Ammon's horn (tissue), 1 donor: ENCODE measurements at places on chromosomes 4 and X.

DNA sequence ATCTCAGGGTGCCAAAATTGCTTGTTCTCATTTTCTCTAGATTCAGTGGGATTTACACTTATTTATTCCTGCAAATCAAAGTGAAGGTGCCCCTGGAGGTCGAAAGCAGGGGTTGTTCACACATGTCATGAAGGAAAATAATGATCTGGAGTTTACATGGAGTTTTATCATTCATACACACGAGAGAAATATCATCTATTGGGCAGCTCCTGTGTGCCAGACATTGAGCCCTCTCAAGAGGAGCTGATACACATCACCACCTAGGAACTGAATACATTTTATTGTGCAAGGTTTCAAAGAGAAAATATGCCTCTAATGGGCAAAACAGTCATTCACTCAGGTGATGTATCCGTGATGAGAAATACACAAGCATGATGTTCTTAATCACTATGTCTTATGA lies 23.5 kb downstream of the CLNK start:
- DNase-seq = no peak

DNA sequence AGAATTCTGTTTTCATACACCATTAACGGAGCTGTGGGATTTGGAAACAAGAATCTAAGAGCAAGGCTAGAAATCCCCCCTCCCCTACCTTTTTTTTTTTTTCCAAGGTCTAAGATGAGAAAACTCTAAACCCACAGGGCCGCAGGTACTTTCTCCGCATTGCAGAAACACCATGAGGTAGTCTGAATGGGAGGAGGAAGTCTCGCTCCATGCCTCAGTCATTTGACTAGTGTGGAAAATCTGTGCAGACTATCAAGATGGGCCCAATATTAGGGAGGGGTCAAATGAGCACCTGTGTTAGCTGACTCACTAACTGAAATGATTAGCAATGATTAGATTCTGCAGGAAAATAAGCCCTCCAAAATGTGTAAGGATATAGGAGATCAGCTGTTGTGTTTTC lies 40.9 kb upstream of the MAP3K15 start:
- DNase-seq = no peak

- DNase-seq = no peak
Measured at GRCh38 chr4:2428496-2429213, 9.9 kb downstream of the CFAP99 start.

- no peak for DNase-seq
Measured at GRCh38 chrX:129026202-129026601, 497.1 kb downstream of the SMARCA1 start.

GRCh38 chrX:41933546-41933945 lies 10.2 kb upstream of the CASK start:
- no peak for DNase-seq

- peak; percentile 81 for DNase-seq
Measured at GRCh38 chrX:53088136-53088974, 5.6 kb upstream of the KANTR start.

- DNase-seq = no peak
Measured at GRCh38 chr4:179625406-179625805, 2183.2 kb upstream of the AGA start.

DNA sequence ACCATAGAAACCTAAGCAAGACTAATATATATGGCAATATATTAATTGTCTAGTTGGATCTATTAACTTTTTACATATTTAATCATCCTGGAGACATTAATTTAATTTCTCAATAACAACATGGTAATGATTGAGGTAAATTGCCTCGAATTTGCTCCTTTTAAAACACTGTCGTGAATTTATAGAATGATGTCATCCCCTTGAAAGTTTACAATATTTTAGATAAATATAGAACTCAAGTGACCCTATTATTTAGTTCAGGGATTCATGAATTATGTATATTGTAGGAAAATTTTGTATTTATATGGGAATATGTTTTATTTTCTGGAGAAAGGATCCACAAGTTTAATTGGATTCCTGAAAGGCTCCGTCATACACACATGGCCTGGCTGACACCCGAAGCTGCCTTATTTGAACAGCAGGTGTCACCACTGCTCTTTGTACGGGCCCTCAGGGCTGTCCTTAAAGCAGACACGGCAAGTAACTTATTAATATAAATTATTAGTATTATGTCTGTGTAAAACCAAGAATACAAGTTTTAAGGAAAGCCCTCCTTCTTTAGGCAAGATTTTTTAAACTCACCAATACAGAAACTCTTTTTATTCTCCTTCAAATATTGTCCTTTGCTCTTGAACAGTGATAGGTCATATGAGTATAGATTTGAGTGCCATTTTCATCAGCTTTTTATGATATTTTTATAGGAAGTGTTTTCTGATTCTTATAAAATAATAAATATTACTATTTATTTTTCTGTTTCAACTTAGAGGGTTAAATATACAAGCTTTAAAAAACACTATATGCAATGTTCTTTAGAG lies 1.9 kb upstream of the PLRG1 start:
- DNase-seq = peak; percentile 91

- DNase-seq = no peak
Measured at GRCh38 chr4:100146756-100147155, 43.5 kb downstream of the DDIT4L start.

GRCh38 chr4:125334926-125335325 lies 20.2 kb downstream of the FAT4 start:
- no peak for DNase-seq

DNA sequence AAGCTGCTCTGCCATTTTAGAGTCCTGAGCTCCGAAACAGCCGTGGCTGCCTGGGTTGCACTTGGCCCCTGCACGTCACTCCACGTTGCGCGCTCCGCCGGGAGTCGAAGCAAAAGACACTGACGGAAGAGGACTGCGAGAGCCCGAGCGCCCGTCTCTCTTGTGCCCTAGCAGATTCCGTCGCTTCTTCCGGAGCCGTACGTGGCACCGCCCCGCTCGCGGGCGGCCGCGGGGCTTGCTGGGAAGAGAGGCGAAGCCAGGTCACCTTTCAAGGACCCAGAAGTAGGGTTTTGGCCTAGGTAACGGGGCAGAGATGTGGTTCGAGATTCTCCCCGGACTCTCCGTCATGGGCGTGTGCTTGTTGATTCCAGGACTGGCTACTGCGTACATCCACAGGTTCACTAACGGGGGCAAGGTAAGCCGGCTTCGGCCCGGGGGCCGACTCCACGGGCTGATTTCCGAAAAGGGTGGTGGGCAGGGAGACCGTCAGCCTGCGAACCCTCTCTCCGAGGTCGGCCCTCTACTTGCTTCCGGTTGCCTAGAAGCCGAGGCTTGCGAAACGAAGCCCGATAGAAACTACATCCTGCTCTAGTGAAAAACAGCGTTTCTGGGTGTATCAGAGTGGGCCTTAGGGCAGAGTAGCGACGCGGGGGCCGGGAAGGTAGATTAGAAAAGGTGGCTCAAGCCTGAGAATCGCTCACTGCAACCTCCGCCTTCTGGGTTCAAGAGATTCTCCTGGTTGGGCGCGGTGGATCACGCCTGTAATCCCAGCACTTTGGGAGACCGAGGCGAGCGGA lies at the start of the genes NDUFA1 and RNF113A:
NDUFA1 (plus strand) TSS at position 234 of the 797 bp plus-strand sequence; CDS start at position 314, 80 bp downstream.
RNF113A (minus strand) TSS at position 135 of the 797 bp plus-strand sequence; CDS start at position 15, 120 bp downstream.
- DNase-seq = peak; percentile 89

- DNase-seq = peak; percentile 25
Measured at GRCh38 chr4:10639100-10639499, 45.5 kb downstream of the CLNK start.

DNA sequence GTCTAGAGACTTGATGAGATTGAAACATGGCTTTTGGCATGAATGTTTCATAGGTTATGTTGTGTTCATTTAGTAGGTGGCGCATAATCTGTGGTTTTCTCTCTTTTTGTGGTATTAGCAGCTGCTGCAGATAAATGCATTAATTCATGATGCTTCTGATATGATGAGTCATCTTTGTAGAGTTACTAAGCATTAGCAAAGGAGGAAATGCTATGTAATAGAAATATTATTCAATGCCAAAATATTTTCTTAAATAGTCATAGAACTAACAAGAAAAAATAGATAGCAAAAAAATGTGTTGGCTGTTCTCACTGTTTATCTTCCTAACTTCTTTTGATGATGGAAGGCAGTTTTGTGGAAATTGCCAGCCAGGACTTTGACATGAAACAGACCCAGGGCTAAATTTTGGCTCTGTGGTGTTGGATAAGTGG lies 3.6 kb downstream of the ZXDB start:
- no peak for DNase-seq

DNA sequence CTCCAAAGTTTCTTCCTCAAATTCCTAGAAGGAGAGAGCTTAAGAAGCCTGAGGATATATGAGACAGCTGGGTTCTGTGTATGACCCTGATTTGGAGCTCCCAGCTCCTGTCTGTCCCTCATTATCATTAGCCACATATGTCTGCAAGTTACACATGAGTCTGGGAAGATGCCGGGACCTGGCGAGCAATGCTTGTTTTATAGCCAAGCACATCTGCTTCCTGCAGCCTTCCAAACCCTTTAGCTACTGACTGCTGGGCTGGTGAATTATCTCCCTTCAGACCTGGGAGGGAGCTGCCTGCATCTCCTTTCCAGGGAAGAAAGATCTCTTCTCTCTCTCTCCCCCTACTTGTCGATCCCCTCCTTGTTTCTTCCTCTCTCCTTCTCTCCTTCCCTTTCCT lies 556.7 kb upstream of the BOD1L1 start:
- peak; percentile 41 for DNase-seq

GRCh38 chr4:700587-701264 lies 4.9 kb upstream of the PCGF3 start:
- peak; percentile 69 for DNase-seq

GRCh38 chr4:30181918-30182317 lies 538.3 kb upstream of the PCDH7 start:
- no peak for DNase-seq

GRCh38 chr4:38453253-38453881 lies 210.6 kb upstream of the KLF3 start:
- DNase-seq = no peak

- DNase-seq = no peak
Measured at GRCh38 chrX:70405003-70405402, 18.1 kb upstream of the GDPD2 start.

DNA sequence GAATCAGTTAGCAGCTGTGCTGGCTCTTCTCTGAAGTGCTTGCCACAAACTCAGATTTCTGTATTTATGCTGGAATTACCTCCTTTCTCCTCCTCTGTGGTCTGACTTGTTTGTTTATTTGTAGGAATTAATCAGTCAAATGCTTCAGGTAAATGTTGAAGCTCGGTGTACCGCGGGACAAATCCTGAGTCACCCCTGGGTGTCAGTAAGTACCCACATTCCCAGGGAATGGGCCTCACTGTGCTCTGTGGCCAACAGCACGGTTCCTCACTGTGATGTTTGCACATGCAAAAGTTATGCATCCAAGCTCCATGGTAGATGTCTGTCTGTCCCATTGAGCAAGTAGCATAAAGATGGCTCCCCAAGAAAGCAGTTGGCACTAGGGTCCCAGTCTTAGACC lies 169.9 kb downstream of the DCLK2 start:
- DNase-seq = no peak

DNA sequence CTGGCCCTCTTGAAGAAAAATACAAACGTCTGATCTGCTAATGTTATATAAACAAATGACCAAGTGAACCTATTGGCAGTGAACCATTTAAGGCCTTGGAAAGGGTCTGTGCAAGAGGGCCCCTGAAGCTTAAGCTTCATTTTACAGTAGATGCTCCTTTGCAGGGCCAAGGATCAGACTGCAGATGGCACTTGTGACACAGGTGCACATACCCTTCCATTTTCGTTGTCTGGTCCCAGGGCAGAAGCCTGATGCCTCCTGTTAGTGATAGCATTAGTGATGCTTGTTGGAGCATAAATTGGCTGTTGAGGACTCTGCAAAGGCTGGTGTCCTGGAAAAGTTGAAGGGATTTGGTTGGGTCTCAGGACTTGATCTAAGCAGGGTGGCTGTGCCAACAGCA lies 46.5 kb downstream of the ETNPPL start:
- DNase-seq = no peak

DNA sequence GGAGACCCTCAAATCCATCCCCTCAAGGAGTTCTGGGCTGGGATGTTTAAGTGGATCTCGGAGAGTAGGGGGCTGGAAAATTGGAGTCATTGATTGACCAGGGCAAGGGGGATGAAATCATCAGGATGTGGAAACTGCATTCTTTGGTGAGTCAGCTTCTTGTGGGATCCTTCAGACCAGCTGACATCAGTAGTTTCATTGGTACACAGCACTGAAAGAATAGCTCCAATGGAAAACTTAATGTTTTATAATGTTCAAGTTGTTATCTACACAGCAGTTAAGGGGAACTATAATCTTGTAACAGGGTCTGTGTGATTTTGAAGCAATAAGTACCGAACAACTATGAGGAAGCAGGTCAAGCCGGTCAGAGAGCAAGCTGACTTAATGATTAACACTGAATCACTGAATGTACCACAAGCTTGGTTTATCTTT lies 506.1 kb downstream of the RPA4 start:
- DNase-seq = no peak

DNA sequence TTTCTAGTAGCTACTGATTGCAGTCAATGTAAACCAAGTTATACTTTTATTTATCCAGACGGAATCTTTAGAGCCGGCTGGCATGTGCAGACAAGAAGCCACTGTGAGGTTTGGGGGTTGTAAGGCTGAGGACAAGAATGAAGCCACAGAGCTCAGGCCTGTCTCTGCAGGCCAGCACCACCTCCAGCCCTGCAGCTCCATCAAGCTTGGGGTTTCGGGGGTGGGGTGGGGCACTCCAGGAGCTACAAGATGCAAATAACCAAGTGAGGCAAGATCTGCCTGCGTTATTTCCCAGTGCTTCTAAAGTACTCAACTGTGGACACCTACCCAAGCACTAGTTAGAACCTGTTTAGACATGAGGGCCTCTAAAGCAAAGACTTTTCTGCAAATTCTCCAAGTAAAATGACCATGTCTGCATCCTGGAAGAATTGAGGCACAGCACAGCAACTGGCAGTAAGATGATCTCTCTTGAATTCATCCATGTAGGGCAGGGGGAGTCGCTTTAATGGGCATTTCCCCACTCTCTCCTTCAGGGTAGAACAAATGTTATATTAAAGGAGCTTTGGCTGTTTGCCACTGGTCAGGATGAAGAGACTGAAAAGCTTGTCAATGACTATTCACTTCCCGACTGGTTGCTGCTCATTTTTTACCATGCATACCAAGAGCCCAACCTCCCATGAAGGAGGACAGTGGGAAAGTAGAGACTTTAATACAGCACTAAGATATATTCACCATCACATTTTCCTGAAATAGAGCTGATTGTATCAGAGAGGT lies 222.5 kb downstream of the MGST2 start:
- no peak for DNase-seq

DNA sequence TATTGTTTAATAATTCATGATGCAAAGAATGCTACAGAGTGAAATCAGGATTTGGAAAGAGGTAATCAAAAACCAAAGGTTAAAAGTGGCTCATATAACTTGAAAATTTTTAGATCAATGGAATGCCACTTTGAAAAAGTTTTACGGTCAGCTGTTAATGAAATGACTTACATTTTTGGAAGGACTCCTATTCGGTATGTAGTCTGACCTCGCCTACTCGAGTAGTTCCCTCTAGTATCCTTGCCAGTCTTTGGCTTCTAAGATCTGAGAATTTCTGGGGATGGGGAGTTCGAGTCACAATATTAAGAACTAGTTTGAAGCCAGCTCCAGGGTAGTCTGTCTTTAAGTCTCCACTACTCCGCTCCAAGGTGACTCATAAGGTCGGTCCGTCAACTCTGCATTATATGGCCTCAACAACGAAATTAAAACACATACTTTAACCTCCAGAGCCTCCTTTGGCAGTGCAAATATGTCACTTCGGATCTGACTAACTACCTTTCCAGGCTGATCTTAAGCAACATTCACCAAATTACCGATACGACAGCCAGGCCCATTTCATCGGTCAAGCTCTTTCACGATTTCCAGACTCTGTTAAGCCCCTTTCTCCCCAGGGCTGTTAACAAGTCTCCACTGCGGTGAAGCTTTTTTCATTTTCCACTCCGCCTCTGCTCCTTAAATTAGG lies 733 bp upstream of the NAA15 start:
- peak; percentile 23 for DNase-seq
